ENCODE measurements at places on chromosomes 1 and 21.

DNA sequence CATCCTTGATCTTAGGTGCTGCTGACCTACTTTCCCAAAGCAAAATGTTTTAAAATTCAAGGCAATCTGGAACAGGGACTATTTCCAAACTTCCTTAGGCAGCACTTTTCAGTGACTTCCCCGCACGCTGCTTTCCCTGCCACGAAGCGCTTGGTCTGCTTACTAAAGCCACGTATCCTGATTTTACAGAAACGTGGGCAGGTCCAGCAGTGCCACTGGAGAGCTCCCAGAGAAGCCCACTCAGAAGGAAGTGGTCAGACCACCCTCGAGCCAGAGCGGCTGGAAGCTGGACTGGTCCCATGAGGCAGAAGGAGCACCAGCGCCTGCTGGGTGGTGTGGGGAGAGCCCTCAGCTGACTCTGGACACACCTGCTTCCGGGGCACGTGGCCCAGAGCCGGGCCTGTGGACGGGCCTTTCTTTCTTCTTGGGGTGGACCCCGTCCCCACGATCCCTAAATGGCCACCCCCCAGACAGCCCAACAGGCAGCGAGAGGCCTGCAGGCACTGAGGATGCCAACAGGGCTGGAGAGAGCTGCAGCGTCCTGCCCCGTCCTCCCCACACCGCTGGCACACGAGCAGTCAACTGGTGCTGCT, 23.2 kb downstream of the PTTG1IP start:
- DNase-seq, result no peak

DNA sequence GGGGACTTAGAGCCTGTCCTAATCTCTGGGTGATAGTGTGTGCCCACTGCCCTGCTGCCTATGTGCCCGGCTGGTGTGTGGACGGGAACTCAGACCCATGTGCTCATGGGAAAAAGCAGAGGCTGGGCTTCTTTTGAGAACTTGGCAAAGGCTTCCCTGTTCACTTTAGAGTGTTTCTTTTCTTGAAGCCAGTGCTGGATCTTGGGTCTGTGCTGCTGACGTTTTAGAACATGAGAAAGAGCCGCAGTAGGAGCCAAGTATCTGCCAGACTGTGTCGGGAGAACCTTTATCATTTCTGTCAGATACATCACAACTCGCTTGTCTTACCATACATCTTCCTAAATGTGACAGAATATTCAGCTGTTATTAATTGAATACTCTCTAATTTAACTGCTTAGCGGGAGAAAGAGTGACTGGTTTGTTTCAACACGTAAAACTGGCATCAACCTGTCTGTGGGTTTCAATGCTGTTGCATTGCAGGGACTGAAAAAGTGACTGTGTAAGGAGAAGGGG, 195.2 kb downstream of the PBX1 start:
- no peak for DNase-seq

- DNase-seq, result no peak
Measured at GRCh38 chr1:19676438-19676922, 11.8 kb downstream of the HTR6 start.

DNA sequence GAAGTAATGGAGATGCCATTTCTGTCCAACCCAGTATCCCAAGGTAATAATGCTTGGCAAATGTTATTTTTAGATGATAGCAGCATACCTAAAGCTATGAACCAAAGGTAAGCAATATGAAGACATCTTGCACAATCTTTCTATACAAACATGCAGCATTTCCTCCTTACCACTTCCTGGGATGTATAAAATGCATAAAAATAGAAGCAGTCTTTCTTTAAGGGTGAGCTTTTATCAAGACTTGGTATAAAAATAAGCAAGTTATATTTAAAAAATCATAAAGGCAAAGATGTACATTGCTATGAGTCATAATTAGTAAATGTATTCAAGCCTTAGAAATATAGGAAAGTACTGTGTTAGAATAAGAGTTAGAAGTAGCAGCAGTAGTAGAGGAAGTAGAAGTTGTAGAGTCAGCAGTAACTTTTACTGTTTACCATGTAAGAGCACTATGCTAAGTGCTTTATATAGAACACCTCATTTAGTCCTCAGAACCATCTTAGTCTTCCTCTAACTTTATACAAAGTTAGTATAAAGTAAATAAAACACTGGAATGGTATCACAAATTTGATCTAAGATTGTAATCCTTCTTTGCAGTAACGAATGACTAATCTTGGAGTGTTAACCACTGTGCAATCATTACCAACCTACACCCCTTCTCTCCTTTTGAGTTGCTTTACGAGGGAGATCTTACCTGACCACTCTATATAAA, 371.3 kb downstream of the VAV3 start:
- no peak for DNase-seq

DNA sequence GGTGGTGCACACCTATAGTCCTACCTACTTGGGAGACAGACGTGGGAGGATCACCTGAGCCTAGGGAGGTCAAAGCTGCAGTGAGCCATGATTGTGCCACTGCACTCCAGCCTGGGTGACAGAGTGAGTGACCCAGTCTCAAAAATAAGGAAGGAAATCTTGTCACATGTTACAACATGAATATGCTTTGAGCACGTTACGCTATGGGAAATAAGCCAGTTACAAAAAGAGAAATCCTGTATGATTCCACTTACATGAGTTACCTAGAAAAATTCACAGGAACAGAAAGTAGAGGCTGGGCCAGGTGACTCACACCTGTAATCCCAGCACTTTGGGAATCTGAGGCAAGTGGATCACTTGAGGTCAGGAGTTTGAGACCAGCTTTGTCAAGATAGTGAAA, 6.7 kb upstream of the PADI6 start:
- no peak for DNase-seq

GRCh38 chr1:235012436-235013210, 116.0 kb downstream of the TOMM20 start:
- no peak for DNase-seq

- DNase-seq, result no peak
Measured at GRCh38 chr1:201530741-201531531, 8.0 kb upstream of the NAV1 start.
